Stimulated activated naive CD4-positive, alpha-beta T cell (primary cell): ENCODE measurements at places on chromosomes 4 and X.

DNA sequence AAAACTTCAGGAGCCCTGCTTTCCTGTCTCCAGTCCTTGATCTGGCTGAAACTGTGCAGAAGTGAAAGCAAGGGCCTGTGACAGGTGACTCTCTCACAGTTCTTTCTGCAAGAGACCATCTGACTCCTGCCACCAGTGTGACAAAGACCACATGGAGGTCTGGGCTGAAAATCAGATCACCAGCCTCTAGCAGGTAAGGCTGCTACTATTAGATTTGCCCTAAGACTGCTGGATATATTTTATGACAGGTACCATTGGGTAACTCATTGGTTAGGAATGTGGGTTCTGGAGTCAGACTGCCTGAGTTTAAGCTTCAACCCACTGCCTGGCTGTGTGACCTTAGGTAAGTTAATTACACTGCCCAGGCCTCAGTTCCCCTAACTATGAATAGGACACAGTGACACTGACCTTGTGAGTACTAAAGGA is 163.3 kb upstream of the SLC7A11 start:
- no peak for DNase-seq

DNA sequence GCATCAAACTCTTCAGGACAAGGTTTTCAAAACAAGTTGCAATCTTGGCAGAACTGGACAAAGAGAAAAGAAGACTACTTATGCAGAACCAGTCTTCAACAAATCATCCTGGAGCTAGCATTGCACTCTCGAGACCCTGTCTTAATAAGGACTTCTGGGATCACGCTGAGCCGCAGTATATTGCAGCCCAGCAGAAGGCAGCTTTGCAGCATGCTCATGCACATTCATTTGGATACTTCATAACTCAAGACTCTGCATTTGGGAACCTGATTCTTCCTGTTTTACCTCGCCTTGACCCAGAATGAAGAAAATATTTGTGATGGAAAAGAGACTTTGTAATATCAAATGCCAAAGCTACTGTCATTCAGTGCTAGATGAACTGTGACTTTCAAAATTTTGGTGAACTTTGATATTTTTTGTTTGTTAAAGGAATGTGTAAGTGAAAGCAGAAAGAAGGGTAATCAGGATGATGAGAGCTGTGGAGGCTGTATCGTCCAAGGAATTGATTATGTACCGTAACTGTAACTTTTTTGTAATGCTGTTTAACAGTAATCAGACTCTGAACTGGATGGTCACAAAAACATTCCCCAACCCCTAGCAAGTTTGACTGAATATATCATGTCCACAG is 27.2 kb downstream of the HSPA4L start:
- no peak for DNase-seq

DNA sequence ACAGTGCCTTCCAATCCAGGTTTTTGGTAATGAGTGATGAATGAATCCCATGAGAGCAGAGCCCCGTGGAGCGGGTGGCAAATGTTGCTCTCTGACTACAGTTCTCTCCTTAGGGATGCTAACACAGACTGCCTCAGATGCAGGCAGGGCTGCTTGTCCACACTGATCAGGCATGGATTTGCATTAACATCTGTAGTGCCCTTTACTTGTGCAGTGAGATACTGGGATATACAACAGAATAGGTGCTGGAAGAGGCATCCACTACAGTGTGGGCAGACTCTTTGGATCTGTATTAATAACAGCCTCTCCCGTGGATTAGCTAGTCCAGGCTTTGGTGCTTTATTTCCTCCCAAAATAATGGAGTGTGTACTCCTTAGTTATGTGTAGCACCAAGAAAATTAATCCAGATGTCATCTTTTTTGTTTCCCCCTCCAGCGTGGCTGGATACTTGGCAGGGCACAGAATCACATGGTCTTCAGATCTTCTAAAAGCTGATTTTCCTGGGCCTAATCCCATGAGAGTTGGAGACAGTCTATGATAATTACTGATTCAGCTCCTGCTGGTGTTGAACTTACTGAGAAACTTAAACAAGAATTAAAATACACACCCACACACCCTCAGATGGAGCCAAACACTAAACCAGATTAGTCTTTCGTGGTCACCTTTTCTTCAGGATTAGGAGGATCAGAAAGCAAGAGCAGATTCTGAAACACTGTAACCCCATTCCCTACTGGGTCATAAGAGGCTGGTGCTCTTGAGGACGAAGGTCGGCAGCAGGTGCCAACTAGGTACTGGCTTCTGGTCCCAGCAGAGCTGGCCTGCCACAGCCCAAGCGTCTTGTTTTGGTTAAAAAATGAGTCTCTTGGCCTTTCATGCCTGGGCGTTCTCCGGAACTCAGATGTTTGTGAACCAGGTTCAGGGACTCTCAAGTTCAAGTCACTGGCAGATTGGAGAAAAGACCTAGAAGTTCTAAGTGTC is 23.1 kb upstream of the NAP1L5 start:
- no peak for DNase-seq

DNA sequence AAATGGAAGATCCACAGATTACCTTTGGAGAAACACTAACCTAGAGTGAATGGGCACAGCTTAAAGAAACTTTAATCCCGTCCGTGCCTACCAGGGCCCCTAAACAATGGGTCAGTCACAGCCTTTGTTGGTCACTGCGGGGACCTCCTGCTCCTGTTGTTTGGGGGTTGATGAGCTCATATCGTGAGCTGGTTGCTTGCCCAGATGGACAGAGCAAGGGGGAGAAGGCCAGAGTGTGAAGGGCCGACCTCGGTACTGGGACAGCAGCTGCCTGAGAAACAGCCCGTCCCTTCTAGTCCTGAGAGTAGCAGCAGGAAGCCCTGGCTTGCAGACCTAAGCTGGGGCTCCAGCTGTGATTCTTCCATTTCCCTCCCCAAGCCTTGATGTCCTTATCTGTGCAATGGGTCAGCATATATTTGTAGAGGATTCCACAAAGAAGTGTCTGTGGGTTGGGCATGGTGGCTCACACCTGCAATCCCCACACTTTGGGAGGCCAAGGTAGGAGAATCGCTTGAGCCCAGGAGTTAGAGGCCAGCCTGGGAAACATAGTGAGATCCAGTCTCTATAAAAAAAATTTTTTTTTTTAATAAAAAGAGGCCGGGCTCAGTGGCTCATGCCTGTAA is 69.6 kb upstream of the SLC34A2 start:
- DNase-seq = no peak

GRCh38 chrX:5852941-5853340 is 375.7 kb downstream of the NLGN4X start:
- DNase-seq = no peak

- no peak for DNase-seq
Observed at GRCh38 chrX:49212209-49212608, 12.2 kb upstream of the SYP start.
